Stimulated activated CD8-positive, alpha-beta memory T cell treated with anti-CD3 and anti-CD28 coated beads, Interleukin-7, amount 100 ng/mL, for 24 hours (primary cell): ENCODE measurements at places on chromosomes 7 and 10.
A peak's percentile ranks its signal among the peaks of the same experiment; 100 is the strongest.

- DNase-seq = no peak
Measured at GRCh38 chr7:64633401-64633800, 32.5 kb upstream of the ZNF107 start.

GRCh38 chr10:111098679-111099437 is 22.0 kb downstream of the ADRA2A start:
- no peak for DNase-seq

- no peak for DNase-seq
Measured at GRCh38 chr7:28015169-28015568, 165.4 kb downstream of the JAZF1 start.

DNA sequence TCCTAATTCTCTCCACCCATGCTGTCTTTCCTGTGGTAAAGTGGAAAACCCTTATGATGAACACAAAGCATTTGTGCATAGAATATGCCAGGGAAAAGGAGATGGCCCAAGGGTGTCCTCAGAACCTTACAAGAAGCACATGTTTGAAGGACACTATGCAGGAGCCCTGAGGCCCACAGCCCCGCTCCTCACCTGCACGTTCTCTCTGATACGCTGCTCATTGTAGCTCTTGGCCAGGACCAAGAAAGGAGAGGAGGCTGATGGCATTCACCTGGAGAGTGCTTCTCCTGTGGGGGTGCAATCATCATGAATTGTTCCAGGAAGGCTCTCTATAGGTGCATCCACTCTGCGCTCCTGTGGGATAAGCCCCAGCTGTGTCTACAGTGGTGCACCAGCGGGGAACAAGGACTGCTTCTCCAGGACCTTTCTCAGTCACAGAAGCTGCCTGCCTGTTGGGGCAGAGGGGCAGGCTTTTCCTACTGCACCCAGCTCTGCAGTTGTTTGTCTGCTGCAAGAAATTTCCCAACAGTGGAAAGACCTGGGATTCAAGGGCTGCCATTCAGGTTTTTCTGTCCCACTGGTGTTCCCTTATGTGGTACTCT is 19.9 kb downstream of the AKR1C2 start:
- DNase-seq = no peak

GRCh38 chr10:79113827-79114226 is 45.1 kb downstream of the ZMIZ1 start:
- DNase-seq = no peak

DNA sequence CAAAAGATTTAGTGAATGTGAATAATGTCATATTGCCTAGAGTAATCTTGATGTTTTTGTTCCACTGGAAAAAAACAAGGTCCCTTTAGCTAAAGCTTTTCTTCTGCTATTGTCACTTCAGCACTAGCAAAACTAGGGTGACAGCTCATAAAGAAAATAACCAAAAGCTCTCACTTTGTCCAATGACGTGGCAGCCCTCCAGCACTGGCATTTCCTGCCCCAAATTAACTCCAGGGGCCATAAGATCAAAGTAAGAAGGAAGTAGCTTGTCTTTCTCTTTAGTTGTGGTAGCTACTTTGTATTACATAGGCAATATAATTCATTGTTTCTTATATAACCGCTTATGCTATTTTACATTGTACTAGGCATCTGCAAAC is 47.3 kb downstream of the LRRN3 start:
- peak; percentile 26 for DNase-seq

GRCh38 chr7:7921830-7922229 is 46.8 kb upstream of the GLCCI1 start:
- DNase-seq = no peak

GRCh38 chr7:9870674-9871073 is 1103.0 kb upstream of the PHF14 start:
- DNase-seq = no peak

GRCh38 chr7:101450064-101450463 is 87.4 kb downstream of the COL26A1 start:
- no peak for DNase-seq

DNA sequence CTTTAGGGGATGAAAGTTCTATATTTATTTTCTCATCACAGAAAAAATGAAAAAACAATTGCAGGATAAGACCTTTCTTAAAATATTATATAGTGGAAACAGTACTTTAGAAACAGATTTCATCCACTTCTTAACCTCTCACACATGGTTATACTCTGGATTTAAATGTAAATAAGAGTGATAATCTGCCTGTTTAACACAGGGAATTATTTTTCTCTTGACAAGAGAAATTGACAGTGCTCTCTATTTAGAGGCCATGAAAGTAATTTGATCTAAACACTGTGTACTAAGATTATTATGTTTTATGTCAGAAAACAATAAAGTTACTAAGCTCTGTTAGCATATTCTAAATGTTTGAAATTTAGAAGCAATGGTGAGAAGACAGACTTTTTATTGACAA is 88.4 kb downstream of the PHF14 start:
- DNase-seq = no peak

DNA sequence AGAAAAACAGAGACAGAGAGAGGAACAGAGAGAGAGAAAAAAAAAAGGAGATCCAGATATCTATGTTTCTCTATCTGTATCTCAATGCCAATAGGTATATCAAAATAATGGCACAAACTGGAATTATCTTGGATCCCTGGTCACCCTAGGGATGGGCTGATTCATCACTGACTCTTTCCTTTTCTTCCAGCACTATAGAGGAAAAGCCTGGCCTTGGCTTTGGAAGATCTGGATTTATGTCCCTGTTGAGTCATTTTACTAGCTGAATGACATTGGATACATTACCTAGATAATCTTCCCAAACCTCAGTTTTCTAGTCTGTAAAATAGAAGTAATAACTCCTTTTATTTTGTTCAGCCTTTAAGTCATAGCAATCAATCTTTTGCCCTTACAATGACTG is 152.8 kb upstream of the GDF10 start:
- no peak for DNase-seq

- no peak for DNase-seq
Measured at GRCh38 chr7:67311901-67312300, 315.3 kb downstream of the TYW1 start.

- DNase-seq = no peak
Measured at GRCh38 chr10:54434782-54435181, 366.2 kb downstream of the PCDH15 start.

DNA sequence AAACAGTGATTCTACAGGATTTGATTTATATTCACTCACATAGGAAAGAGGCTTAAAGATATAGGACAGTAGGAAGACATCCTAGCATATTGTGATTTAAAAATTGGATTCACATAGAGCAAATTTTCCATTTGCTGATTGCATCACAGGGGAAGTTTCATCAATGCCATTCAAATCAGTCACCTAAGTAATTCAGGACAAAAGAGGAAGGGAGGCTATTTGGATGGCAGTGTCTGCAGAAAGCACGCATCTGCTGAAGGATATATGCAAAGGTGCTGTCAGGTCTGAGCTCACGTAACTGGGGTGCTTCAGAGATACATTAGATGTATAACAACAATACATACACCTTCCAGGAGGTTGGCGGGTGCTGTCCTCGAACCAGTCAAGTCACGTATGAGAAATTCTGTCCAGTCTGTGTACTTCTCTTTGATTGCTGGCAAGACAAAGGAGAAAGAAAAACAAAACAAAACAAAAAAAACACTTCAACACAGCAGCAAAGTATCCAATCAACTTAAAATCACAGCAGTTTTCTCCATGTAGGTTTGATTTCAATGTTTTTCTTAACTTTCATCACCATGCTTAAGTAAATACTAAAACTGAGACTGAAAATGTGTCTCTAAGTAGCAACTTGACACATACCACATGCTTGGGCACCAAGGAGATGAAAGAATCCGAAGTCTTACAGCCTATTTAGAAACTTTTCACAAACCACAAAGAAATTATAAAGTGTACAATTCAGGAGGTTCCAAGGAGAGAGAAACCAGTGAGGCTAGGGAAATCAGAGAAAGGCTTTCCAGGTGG is 125.1 kb downstream of the SFMBT2 start:
- no peak for DNase-seq

- no peak for DNase-seq
Measured at GRCh38 chr10:75335983-75336382, 65.6 kb downstream of the ZNF503 start.

GRCh38 chr10:100359529-100360150 is 12.6 kb downstream of the SCD start:
- DNase-seq = no peak

- no peak for DNase-seq
Measured at GRCh38 chr10:27388761-27389399, 115.2 kb upstream of the RAB18 start.

- no peak for DNase-seq
Measured at GRCh38 chr7:133070562-133070961, 11.3 kb downstream of the CHCHD3 start.

DNA sequence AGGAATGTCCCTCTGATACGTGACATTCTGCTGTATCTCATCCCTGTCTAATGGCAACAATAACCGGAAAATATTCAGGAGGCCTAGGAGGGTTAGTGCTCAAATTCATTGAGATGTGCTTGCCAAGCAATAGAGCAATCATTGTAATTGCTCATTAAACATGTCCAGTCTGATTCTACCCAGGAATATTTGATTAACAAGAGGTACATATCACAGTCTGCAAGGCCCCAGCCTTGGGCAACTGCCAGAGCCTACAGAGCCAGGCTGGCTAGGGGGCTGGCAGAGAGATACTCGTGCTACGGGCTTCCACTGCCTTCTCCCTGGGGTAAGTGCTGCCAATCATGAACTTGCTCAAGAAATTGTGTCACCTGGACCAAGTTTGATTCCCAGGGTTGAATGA is 99.1 kb downstream of the ALOX5 start:
- DNase-seq = no peak

DNA sequence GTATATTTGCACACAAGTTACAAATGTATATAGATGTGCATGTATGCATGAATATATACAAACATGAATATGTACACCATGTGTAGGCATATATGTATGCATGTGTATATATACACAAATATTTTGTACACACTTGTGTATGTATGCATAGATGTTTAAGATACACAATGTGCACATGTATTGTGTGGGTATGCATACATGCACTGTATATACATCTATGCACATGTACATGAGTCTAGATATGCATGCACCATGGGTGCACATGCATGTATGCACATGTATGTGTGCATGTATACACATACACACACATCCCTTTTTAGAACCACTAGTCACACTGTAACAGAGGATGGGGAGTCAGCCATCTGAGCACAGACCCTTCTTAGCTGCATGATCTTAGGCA is 249.4 kb downstream of the COBL start:
- DNase-seq = no peak

- no peak for DNase-seq
Measured at GRCh38 chr10:120552262-120552661, 95.2 kb downstream of the PLPP4 start.

DNA sequence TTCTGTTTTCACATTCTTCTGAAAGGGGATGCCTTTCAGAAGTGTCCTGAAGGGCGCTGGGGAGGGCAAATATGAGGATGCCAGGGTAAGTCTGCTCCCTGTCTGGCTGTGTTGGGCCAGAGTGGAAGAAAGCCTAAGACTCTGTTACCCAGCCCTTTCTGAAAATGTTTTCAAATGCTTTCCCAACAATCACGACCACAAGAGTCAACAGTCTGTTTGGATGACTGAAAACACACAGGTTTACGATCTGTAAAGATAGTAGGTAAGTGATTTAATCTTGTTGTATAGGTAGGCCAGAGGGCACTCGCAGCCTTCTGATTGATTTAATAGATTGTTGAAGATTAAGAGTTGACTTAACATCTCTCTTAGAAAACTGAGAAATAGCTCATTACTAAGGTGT is 13.2 kb downstream of the SGPL1 start:
- no peak for DNase-seq

DNA sequence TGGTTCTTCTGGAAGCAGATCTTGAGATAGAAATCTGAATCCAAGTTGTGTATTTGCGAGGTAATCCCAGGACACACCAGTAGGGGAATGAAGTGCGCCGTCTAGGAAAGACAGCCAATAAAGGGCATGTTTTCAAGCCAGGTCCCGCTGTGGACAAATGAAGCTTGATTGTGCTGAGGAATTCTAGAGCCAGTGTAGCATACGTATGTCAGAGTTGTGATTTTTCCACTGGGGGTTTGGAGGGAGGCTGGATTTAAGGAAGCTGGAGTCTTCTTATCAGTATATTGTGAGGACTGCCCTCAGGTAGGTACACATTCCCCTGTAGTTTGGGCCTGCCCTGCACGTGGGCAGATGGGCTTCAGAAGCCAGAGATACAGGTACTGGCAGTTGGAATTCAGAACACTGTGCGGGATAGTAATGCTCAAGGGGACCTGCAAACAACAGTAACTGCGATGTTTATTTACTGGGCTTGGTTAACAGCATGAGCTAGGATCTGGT is 50.9 kb downstream of the GALNT11 start:
- DNase-seq = no peak

DNA sequence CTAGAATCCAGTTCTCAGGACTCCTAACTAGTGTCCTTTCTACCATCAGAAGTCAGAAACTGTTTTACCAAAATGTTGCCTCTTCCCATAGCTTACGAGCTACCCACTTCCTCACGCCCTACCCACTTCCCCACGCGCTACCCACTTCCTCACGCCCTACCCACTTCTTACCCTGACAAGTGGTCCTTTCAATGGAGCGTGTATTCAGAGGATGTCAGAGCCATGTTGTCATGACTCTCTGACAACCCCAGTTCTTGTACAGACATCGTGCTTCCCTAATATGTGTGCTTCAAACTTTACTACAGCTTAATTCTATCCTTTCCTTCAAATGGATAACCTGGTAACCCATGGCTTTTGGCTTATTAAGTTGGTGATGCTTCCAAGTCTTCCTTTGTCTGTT is 84.8 kb upstream of the PHF14 start:
- no peak for DNase-seq

DNA sequence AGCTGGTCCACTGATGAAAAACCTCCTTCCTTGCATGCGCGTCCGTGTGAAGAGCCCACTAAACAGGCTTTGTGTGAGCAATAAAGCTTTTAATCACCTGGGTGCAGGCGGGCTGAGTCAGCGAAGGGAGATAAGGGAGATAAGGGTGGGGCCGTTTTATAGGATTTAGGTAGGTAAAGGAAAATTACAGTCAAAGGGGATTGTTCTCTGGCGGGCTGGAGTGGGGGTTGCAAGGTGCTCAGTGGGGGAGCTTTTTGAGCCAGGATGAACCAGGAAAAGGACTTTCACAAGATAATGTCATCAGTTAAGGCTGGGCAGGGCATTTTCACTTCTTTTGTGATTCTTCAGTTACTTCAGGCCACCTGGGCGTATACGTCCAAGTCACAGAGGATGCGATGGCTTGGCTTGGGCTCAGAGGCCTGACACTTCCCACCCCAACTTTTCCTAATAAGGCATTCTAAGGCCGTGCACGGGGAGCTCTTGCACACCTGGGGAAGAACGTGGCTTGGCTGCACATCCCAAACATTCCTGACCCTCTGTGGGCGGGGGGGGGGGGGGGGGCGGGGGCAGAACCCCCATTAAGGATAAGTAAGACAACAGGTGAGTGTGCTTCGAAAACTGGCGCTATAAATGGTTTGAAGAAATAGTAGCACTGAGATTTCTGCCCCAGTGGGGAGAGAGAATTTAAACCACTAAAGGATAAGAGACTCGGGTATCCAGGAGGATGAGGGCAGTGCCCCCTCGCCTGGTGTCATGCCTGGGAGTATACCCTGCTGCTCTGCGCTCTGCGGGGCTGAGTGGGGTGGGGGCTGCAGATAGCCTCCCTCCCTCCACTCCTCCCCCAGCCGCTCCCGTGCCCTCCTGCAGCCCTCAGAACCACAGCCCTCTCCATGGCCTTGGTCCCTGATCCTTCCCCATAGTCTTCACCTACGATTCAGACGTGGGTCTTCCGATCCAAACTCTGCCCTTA is 217.6 kb downstream of the MLLT10 start:
- no peak for DNase-seq
